ENCODE measurements at places on chromosomes 5 and 9. TPM values are rescaled to one million over a fixed set of nuclear protein-coding genes. Genes with fewer than 3 reads are reported as not detected.
A peak's percentile ranks its signal among the peaks of the same experiment; 100 is the strongest.

- DNase-seq, result no peak
Observed at GRCh38 chr9:127118597-127119319, 3.7 kb downstream of the ANGPTL2 start.

- no peak for DNase-seq
Observed at GRCh38 chr9:112485574-112485973, 1.1 kb upstream of the KIAA1958 start.

- DNase-seq, result no peak
Observed at GRCh38 chr5:153827397-153827796, 211.3 kb downstream of the FAM114A2 start.

DNA sequence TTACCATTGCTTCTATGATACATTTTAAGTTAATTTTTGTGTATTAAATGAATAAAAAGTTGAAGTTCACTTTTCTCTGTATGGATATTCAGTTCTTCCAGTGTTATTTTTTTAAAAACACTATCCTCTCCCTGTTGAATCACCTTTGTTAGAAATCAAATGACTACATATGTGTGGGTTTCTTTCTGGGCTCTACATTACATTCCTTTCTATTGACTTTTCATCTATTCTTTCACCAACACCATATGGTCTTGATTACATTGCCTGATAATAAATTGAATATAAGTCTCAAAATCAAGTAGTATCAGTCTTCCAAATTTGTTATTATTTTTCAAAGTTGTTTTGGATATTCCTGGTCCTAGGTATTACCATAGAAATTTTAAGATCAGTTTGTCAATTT is 7.3 kb upstream of the RASEF start:
- DNase-seq, result no peak

DNA sequence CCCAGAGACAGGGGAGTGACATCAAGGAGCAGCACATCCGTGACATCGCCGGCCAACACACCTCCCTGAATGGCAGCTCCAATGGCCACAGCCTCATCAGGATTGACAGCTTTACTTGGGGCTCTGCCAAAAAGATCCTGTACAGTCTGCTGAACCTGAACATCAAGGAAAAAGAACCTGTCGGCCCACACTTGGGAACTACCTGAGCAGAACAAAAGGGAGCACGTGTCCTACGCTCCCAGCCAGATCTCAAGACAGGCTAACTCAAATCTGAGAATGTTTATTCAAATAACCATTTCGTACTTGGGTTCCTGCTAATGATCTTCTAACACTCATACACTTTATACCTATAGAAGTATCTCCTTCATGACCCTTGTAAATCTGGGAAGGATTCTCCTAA is 15.3 kb downstream of the HSPA9 start:
- DNase-seq, result no peak

The CDX1 gene
- total RNA-seq, result not detected

DNA sequence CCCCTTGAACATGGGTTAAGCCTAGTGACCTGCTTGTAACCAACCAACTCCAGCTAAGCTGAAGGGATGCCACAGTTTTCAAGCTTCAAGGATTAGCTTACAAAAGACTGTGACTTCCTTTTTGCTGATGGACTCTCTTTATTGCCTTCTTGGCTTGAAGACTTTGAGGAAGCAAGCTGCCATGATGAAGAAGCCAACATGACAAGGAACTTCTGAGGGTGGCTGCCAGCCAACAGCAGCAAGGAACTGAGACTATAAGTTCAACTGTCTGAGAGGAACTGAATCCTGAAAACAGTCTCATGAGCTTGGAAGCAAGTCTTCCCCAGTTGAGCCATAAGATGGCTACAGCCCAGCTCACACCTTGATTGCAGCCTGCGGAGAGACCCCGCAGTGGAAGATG is 116.1 kb upstream of the TAF11L2 start:
- DNase-seq, result no peak

DNA sequence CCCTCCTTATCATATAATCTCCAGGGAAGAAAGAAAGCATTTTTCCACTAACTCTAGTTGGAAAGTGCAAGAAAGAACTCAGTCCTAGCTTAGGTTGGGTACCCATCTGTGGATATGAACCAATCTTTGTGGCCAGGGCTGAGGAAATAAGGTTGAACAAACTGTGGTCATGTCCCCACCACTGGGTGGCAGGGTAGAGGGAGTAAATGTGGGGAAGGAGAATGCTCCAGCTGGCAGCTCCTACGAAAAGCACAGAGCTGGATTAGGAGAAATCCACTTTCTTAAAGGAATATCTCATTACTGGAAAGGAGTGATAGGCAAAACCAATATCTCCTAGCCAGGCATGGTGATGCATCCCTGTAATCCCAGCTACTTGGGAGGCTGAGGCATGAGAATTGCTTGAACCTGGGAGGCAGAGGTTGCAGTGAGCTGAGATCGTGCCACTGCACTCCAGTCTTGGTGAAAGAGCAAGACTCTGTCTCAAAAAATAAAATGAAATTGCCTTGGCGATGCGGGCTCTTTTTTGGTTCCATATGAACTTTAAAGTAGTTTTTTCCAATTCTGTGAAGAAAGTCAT is 175.1 kb downstream of the CCDC192 start:
- peak; percentile 66 for DNase-seq

The RHOBTB3 gene
- 148 TPM for total RNA-seq
